ENCODE measurements at places on chromosomes 7 and 10. TPM values are rescaled to one million over a fixed set of nuclear protein-coding genes. Genes with fewer than 3 reads are reported as not detected.

GRCh38 chr10:126350216-126350992 lies 37.9 kb downstream of the ADAM12 start:
- peak; percentile 84 for ATAC-seq

DNA sequence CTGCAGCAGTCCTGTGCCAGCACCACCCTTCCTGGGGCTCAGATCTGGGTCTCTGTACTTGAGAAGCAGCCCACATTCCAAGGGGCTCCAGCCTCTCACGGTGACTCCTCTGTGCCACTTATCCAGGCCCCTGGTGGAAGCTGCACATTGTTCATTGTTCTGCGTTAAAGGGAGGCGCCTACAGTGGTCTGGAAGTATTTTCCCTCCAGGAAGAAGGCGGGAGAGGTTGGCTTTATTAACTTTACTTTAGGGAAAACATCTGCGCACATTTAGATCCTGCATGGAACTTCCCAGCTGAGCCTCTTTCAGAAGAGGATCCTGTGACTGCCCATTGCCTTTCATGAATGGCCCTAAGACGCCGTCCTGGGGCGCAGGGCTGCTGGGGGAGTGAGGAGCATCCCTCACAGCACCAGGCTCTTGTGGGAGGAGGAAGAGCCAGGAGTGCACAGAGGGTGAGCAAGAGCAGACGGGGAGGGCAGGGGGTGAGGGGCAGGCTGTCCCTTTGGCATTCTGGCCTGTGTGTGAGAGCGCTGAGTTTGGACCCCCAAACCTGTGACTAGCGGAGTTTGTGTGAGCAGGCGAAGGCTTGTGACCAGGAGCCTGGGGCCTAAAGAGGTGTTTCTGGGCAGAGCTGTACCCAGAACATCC lies 98.6 kb upstream of the BTBD16 start:
- peak; percentile 15 for ATAC-seq

DNA sequence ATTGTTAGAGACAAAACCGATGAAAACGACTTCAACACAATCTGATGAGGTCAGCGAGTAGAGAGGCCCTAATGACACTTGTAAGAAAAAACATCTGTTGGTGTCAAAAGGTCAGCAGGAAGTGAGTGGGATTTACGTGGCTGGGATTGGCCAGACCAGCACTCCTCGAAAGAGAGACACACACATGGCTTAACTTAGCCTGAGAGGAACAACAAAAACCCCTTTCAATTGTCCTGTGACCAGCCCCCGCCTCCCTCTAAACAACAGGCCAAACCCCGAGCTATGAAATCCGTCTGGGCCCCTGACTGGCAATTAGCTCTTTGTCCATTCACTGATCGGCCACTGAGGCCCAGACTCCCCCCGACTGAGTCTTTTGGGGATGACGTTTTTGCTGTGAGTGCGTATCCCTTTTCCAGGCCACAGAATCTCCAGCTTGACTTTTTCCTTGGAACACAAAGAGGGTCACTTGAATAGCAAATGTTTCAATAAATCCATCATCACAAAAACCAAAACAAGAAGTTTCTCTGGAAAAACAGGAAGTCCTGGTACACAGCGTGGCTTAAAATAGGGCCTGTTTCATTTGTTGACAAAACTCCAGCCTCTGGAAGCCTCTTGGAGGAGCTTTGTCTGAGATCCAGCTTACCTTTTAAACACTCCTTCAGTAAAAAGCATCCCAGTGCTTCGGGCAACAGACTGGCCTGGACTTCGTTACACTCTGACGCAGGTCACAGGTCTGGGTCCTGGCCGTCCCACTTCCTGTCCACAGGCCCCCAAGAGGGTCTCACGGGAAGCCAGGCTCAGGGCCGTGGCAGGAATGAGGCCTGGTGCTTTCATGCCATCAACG lies 103.0 kb downstream of the CTBP2 start:
- ATAC-seq = peak; percentile 21

- ATAC-seq = no peak
Observed at GRCh38 chr10:68156373-68157185, 47.3 kb downstream of the MYPN start.

DNA sequence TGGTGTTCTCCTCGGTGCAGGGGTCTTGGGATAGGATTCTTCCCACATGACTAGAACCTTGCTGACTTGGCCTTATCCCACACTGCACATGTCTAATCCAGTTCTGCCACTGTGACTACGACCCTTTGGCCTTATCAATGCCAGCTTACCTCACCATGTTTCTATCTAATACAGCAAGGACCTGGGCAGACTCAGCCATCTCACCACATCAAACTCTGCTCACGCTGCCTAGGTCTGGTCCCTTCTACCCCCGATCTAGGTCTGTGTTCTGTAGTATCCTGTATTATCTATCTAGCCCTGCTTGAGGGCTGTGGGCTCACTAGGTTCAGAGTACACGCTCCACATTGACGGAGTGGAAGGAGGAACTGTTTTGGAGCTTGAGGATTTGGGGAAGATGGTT lies 282.4 kb downstream of the HPSE2 start:
- no peak for ATAC-seq

DNA sequence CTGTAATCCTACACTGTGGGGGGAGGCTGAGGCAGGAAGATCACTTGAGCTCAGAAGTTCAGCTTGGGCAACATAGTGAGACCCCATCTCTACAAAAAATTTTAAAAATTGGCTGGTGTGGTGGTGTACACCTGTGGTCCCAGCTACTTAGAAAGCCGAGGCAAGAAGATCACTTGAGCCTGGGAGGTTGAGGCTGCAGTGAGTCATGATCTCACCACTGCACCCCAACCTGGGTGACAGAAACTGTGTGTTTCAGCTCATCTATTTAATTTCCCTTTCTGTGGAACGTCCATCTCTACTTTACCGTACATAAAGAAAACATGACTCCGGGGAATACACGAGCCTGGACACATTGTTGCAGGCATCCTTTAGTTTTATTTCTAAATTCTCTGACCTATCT lies 354.6 kb upstream of the PLXDC2 start:
- ATAC-seq = no peak

- ATAC-seq = peak; percentile 65
Observed at GRCh38 chr10:114718374-114718773, 60.3 kb upstream of the ABLIM1 start.

GRCh38 chr7:127598318-127598717 lies 4.8 kb downstream of the FSCN3 start:
- no peak for ATAC-seq

DNA sequence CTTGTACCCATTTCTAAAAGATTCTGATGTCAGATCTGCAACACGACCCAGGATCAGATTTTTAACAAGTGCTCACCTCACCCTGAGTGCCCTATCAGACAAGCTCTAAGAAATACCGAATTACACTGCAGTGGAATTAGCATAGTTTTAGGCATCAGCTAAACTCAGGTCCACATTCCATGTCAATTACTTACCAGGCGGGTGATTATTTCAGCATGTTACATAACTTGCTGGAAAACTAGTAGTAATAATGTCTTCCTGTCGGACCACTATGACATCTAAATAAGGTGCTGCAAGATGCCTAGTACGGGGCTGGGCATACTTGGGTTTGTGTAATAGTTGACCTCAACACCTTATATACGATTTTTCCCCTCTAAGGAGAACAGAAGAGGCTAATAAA lies 21.0 kb downstream of the TRIL start:
- no peak for ATAC-seq

- ATAC-seq = no peak
Observed at GRCh38 chr10:1736972-1737221, 428 bp downstream of the ADARB2 start.

DNA sequence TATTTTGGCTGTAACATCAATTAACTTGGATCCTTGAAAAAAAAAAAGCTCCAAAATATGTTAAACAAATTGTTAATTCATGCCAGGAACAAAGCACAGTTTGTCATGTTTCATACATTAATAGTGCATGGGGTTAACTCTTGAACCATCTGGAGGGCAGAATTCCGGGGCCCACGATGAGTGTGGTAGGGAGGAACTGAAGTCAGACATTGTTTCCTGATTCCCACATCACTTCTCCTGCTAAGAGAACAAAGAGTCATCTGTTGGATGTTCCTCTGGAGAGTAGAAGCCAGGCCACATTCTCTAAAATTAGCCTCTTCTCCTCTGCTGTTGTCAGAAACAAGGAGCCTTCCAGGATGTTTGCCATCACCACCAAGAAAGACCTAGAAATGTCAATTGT lies 54.6 kb downstream of the TMEM178B start:
- no peak for ATAC-seq

DNA sequence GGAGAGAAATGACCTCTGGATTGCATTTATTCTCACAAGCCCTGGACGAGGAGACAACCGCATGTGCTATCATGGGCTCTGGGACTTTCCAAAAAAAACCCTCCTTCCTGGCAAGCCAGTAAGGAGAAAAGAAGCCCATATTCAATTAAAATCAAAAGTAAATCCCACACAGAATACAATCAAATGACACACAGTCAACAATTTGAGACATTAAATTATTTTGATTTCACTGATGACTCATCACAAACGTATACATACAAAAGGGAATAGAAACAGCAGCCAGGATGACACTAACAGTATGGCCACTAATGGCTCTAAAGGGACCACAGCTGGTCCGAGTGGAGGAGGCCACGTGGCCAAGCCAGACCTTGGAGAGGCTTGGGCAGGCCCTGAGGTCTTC lies 24.9 kb downstream of the LRRC20 start:
- ATAC-seq = peak; percentile 70

GRCh38 chr10:12993595-12993994 lies 7.9 kb downstream of the CCDC3 start:
- peak; percentile 50 for ATAC-seq

- no peak for ATAC-seq
Observed at GRCh38 chr7:148253629-148254028, 336.9 kb upstream of the C7orf33 start.

DNA sequence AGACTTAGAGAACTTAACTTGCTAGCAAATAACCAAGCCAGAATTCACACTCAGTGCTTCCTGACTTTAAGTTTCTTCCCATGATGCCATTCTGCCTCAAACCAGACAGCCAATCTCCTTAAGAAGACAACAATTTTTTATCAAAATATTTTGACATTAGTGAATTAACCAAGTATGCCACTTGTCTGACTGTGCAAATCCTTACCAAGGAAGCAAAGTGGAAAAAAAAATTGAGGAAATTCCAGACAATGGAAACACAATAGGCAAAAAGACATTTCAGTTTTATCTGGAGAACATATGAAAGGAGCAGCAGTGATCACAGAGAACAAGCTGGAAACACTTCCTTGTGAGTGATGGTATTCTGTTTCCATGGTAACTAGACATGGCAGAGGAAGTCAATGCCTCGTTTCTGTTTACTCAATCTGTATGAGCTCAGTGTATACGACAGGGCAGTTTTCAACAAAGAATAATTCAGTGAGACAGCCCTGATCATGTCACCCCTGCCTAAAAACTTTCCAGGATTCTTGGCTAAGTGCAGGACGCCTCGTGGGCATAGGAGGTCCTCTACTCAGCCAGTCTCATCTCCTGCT lies 114.2 kb downstream of the DYNC1I1 start:
- ATAC-seq = peak; percentile 47

- no peak for ATAC-seq
Observed at GRCh38 chr7:19000410-19000809, 117.0 kb downstream of the TWIST1 start.

DNA sequence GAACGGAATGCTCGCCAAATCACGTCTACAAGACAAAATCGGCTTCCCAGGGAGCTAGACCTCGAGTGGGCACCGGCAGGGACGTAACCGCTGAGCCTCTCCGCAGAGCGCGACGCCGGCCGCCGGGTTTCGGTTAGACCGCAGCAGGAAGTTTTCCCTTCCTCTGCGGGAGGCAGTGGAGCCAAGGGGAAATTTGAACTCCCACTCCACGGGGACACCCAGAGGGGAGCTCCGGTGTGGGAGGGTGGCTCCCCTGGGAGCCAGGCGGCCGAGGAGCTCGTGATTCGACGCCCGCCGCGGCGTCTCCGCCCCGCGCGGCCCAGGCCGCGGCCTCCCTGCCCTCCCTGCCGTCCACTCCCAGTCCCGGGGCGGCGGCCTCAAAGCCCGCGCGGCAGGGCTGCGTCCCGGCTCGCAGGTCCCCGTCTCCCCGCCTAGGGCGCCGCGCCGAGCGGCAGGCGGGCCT lies 426 bp downstream of the SYPL1 start:
- peak; percentile 72 for ATAC-seq

GRCh38 chr10:118518095-118518494 lies 77.4 kb downstream of the PRLHR start:
- no peak for ATAC-seq

- no peak for ATAC-seq
Observed at GRCh38 chr7:1503390-1503789, 799 bp downstream of the INTS1 start.

GRCh38 chr7:11239316-11239715 lies 265.6 kb downstream of the PHF14 start:
- no peak for ATAC-seq

DNA sequence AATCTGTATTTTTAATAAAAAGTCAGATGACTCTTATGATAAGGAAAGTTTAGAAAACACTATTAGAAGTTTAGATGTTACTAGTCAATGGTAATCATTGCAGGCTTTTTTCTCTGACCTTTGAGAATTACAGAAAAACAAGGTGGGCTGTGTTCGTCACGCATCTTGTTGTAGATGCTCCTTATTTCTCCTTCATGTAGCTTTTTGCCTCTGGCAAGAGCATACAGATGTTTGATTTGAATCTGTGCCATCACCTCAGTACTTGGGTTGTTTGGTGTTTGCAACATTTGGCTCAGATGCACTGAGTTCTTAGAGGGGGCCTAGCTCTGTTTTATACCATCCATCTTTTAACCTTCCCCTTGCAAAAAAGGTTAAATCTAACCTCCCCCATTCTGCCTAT lies 11.5 kb downstream of the TAS2R16 start:
- ATAC-seq = no peak

- no peak for ATAC-seq
Observed at GRCh38 chr10:31604096-31604495, 285.1 kb downstream of the ZEB1 start.

DNA sequence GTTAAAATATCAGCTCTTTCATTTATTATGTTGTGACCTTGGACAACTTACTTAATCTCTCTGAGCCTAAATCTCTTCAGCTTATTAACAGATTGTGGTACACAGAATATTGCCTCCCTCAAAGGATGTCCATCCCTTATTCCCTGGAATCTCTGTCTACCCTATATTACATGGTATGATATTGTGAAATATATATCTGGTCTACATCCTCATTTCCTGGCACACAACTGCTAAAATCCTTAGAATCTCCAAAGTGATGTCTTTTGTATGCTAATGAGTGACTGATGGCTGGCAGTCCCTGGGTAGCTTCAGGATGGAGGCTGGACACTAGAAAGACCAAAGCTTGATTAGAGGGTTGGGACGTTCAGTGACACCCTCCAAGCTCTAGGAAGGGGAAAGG lies 25.8 kb downstream of the ZNF438 start:
- ATAC-seq = no peak

Gene CYP26C1
- total RNA-seq = 0.81 TPM

Gene PITX3
- total RNA-seq = not detected

Gene VWC2
- 3.9 TPM for total RNA-seq

Gene NACAD
- 4.7 TPM for total RNA-seq
